ENCODE measurements at places on chromosomes 16 and 17. TPM values are rescaled to one million over a fixed set of nuclear protein-coding genes. Genes with fewer than 3 reads are reported as not detected.

DNA sequence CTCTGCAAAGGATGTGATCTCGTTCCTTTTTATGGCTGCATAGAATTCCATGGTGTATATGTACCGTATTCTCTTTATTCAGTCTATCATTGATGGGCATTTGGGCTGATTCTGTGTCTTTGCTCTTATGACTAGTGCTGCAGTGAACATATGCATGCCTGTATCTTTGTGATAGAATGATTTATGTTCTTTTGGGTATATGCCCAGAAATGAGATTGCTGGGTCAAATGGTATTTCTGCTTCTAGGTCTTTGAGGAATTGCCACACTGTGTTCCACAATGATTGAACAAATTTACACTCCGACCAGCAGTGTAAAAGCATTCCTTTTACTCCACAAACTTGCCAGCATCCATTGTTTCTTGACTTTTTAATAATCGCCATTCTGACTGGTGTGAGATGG lies 60.2 kb upstream of the ADORA2B start:
- no peak for DNase-seq

GRCh38 chr16:65372171-65372570 lies 250.3 kb upstream of the CDH11 start:
- DNase-seq, result no peak

DNA sequence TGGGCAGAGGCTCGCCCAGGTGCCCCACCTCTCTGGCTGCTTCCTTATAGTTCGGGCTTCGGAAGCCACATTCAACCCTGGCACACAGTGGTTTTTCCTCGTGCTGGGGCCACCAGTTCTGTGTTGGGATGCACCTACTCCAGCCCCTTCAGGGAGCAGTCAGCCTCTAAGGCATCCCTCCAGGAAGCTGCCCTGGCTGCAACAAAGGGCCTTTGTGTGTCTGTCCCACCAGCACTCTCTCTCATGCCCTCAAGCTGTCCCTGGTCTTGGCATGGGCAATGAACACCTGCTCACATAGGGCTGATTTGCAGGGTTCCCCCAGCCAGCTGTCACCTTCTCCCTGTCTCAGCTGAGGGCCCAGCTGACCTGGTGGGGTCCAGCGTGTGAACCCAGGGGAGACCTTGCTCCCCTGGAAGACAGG lies 754 bp upstream of the NOXO1 start:
- DNase-seq, result peak; percentile 36

GRCh38 chr16:31108794-31109558 lies 790 bp downstream of the BCKDK start:
- DNase-seq, result no peak

DNA sequence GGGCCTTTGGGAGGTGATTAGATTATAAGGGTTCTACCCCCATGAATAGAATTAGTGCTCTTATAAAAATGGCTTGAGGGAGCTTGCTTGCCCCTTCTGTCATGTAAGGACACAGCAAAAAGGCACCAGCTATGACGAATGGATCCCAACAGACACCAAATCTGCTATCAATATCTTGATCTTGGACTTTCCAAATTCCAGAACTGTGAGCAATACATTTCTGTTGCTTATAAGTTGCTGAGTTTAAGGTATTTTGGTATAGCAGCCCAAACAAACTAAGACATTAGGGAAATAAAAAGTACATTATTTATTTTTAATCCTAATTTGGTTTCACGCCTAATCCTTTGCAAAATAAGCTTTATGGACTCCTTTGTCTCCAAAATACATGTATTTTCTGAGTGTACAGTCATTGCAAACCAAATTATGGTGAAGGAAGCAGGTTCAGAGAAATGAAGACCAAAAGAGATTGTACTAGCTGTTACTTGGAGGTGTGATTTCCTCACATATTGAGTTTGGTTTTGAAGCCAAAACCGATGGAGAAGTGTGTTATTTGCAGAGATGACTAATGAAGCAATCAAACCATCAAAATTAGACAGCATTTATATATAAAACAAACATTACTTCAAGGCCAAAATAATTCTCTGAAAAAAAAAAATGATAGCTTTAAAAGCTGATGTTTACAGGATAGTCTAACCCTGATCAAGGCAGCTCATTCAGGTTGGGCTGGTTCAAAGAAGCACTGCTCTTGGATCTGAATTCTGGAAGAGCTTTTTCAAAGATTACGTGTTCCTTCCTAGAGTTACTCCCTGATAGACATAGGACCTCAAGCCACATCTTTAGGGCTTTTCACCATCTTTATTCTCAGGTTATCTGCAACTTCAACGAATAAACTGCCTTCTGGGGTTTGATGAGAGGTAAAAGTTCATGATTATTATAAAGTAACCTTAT lies 71.6 kb downstream of the MYO1D start:
- no peak for DNase-seq

DNA sequence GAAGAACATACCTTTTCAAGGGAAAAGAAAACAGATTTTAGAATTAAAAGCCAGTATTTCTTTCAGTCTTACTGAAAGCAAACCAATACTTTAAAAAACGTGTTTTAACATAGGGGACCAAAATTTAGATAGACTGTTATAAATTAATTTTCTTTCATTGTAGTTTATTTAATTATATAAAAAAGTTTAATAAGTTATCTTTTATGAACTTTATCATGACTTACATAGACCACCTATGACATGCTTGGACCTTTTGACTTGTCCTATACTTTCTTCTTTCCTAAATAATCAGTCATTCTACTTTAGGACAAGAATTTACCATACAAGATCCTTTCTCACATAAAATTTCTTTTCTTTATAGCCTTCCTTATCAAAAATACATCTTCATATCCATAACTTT lies 102.0 kb upstream of the HAS3 start:
- DNase-seq, result no peak

DNA sequence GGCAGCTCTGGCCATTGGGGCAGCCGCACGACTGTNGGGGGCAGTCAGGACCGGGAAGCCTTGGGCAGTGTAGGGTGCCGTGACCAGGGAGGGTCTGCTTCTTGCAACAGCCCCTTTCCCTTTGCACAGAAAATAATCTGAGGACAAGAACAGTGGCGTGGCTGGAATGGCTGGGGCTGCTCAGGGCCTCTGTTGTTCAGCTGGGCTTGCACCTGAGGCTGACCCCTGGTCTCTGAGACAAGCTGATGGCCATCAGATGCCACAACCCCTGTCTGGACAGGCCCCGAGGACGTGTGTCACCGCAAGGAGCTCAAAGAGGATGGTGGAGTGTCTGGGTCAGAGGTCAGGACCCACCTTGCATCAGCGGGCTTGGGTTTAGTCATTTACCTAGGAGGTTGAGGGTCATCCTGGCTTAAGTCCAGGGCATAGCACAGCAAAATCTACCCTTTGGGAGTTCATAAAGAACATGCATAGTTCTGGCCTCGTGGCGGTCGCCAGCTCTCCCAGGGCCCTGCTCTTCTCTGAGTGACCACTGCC lies 46.9 kb downstream of the METRNL start:
- no peak for DNase-seq

DNA sequence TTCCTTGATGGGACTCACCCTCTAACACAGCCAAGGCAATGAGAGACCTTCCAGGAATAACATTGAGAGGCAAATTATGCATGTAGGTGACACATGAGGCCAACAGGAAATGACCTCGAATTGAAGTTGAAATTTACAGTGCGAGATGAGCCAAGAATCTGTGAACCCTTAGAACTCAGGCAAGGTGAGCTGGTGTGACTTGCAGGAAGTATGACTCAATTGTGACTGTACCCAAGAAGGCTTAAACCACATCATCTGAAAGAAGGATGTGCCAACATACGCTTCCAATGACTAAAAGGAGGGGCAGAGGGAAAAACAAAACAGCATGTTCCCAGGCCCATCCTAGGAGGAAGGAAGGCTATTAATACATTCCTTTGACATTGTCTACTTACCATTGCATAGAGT lies 44.8 kb downstream of the PITPNC1 start:
- DNase-seq, result peak; percentile 48

Gene MEFV
- total RNA-seq, result 0.77 TPM

Gene INCA1
- total RNA-seq, result 2.5 TPM

Gene UBE2Z
- 69.9 TPM for total RNA-seq

Gene CENPT
- total RNA-seq, result 69.2 TPM

Gene NPTX1
- 0.73 TPM for total RNA-seq

Gene TAC4
- not detected for total RNA-seq

Gene CTDNEP1
- total RNA-seq, result 107 TPM

Gene PTGES3L
- 3.4 TPM for total RNA-seq

Gene BRICD5
- total RNA-seq, result 26.2 TPM
